A673 (cell line): ENCODE measurements at places on chromosomes 12 and 14.

DNA sequence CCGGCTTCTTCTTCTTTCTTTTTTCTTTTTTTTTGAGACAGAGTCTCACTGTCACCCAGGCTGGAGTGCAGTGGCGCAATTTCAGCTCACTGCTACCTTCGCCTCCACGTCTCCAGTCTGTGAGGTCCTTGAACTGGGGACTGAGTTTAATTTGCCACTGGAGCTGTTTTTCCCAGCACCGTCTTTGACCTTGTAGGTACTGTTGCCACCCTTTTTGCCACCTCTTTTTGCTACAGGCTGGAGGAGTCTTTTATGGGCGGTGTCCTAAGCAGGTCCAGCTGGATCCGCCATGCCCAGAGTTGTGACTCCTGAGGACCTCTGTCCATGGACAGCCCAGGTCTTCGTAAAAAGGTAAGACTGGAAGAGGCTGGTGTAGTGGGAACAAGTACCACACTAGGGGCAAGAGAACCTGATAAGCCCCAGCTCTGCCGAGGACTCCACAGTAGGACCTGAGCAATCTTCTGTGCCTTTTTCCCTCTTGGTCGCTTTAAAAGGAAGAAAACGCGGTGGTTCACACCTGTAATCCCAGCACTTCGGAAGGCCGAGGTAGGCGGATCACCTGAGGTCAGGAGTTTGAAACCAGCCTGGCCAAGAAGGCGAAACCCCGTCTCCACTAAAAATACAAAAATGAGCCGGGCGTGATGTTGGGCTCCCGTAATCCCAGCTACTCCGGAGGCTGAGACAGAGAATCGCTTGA, 946 bp downstream of the RNU4-2 start:
- no peak for DNase-seq

- DNase-seq, result no peak
Measured at GRCh38 chr12:53862831-53863230, 75.8 kb upstream of the HOXC13 start.

DNA sequence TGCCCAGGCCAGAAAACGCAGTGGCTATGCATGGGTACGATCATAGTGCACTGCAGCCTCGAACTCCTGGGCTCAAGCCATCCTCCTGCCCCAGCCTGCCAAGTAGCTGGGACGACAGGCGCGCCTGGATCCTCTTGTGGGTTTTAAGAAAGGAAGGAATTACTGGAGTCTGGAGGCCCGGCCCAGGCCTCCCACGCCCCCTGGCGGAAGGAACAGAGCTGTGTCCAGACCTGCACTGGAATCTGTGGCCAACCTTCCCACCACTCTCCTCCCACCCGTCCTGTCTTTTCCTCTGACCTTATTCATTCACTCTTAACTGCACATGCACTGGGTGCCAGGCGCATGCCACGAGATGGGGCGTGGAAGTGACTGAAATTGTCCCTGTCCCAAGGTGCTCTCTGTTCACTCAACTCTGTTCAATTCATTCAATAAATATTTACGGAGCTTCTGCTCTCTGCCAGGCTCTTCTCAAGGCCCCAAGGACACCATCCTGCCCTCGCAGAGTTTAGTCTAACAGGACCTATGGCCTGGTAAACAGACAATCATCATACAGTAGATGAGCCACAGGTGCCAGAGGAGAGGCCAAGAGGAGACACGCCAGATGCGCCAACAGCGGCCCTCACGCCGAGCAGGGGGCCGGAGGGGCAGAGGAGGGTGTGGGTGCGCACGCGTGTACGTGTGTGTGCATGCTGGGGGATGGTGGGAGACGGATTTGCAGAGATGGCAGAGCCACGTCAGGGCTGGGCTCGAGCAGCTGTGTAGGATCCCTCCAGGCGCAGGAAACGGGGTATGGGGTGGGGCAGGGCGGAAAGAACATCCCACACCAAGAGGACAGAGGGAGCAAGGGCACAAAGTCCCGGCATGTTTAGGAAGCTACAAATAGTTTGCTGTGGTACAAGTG, 13.7 kb upstream of the TMEM106C start:
- DNase-seq, result peak; percentile 84

GRCh38 chr12:8544295-8544694, 3.6 kb upstream of the CLEC4E start:
- peak; percentile 69 for DNase-seq

DNA sequence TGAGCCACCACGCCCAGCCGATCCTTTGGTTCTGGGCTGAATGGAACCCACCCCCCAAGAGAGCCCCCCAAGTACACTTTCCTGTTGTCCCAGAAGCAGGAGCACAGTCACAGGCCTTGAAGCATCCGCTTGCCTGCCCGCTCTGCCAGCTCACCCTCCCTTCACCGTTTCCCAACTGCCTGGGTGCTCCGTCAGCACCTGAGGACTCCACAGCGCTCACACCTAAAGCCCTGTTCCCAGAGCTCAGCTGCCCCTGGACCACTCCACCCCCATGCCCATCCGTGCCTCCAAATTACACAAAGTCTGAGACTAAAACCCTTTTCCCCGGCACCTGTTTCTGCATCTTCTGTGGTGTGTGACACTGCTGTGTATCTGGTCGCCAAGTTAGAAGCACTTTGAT, 44.3 kb upstream of the TRAF3 start:
- no peak for DNase-seq
